ENCODE measurements at places on chromosomes 3 and 15.

- no peak for DNase-seq
Measured at GRCh38 chr3:57451150-57451846, 92.8 kb downstream of the DNAH12 start.

- no peak for DNase-seq
Measured at GRCh38 chr3:134466331-134466730, 19.5 kb downstream of the ANAPC13 start.

GRCh38 chr3:182729903-182730674 lies 63.2 kb upstream of the ATP11B start:
- DNase-seq, result no peak

GRCh38 chr3:140546649-140547048 lies 131.2 kb upstream of the TRIM42 start:
- DNase-seq, result no peak

DNA sequence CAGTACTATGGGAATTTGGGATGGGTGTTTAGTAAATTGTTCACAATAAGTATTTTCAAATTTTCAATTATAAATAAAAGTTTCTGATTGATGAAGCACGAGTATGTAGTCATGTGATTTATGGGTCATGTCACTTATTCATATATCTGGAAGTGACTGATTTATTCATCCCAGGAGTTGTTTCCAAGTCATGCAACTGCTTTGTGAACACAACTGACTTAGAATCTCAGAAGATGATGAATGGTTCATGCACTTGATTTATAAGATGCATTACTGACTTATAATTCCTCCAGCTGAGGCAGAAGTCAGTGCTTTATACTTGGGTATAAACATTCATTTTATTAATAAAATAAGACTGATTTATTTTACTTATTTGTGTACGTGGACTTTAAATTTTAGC lies 137.8 kb upstream of the CBLB start:
- DNase-seq, result no peak

- DNase-seq, result no peak
Measured at GRCh38 chr3:154818676-154819255, 261.4 kb upstream of the MME start.

DNA sequence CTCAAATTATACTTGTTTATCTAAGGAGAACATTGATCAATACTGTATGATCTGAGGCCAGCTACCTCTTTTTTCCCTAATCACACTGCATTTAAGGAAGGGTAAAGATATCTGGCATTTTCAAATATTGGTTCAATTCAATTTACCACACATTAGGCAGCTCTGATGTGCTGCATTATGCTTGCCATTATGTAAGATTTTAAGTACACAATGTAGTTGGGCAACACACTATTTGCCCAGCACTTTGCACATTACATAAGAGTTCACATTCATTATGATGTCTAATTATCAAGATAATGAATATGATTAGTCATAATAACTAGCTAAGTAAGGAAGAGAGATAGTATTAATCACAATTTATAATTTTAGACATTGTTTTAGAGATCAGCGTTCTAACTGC lies 196.3 kb downstream of the BCHE start:
- DNase-seq, result no peak

GRCh38 chr3:187274977-187275338 lies 16.6 kb downstream of the MASP1 start:
- DNase-seq, result no peak

DNA sequence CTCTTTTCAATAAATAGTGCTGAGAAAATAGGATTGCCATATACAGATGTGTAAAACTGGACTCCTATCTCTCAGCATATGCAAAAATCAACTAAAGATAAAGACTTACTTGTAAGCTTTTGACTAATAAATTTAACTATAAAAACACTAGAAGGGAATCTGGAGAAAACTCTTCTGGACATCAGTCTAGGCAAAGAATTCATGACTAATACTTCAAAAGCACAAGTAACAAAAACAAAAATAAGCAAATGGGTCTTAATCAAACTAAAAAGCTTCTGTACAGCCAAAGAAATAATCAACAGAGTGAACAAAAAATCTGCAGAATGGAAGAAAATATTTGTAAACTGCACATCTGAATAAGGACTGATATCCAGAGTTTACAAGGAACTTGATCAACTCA lies 1122.2 kb downstream of the TBL1XR1 start:
- no peak for DNase-seq

Measured in AG08396 (cell line).